ENCODE measurements at places on chromosomes 2 and 18. TPM values are rescaled to one million over a fixed set of nuclear protein-coding genes. Genes with fewer than 3 reads are reported as not detected.

The SIX2 gene
- 2.7 TPM for total RNA-seq

The ATP6V1C2 gene
- total RNA-seq: under 0.01 TPM

The SCYGR4 gene
- total RNA-seq: not detected

The TMEM163 gene
- not detected for total RNA-seq

The MDH1 gene
- total RNA-seq: 206 TPM

The LMAN2L gene
- 31.9 TPM for total RNA-seq

The GCKR gene
- 1.9 TPM for total RNA-seq
